ENCODE measurements at places on chromosomes 7 and 10. TPM values are rescaled to one million over a fixed set of nuclear protein-coding genes. Genes with fewer than 3 reads are reported as not detected.

GRB10 gene
- 106 TPM for total RNA-seq

C7orf57 gene
- not detected for total RNA-seq

VCL gene
- 216 TPM for total RNA-seq

ZNF783 gene
- 17.3 TPM for total RNA-seq

WDR11 gene
- total RNA-seq: 44.5 TPM

AOAH gene
- 17.0 TPM for total RNA-seq

CHST3 gene
- total RNA-seq: 10.3 TPM

TSPAN15 gene
- 108 TPM for total RNA-seq

CCDC172 gene
- not detected for total RNA-seq

- no peak for DNase-seq
Measured at GRCh38 chr10:10800961-10801360, 216.7 kb upstream of the CELF2 start.

DNA sequence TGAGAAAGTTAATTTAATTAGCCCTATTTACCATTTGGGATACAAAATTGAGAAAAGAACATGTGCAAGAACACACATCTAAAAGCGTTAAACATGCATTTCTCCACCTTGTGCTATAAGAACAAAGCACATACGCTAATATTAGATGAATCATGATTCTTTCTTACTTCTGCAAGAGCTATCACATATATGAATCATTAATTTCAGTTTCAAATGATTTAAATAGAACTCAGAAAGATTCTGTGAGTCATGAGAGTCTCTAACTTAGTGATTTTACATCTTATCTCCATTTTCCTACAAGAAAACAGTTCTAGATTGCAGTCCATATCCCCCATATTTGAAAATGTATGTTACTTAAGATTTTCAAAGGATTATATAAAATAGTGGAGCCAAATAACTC lies 173.9 kb downstream of the RNLS start:
- DNase-seq: no peak

DNA sequence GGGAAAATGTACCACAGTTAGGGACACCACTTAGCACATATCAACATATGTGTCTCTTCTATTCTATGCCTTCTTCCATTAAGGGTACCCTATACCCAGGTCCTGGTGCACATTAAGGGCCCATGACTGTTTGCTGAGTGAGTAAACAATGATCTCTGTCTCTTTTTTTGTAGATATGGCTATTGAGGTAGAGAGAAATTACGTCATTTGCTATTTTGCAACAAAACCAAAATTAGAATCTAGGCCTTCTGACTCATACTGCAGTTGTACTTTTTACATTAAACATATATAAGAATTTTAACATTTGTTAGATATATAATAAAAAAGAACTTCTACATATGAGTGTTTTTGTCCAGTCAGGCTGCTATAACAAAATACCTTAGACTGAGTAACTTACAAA lies 683.2 kb upstream of the LRRN3 start:
- DNase-seq: no peak

- DNase-seq: no peak
Measured at GRCh38 chr7:74324531-74325209, 35.5 kb downstream of the CLIP2 start.

DNA sequence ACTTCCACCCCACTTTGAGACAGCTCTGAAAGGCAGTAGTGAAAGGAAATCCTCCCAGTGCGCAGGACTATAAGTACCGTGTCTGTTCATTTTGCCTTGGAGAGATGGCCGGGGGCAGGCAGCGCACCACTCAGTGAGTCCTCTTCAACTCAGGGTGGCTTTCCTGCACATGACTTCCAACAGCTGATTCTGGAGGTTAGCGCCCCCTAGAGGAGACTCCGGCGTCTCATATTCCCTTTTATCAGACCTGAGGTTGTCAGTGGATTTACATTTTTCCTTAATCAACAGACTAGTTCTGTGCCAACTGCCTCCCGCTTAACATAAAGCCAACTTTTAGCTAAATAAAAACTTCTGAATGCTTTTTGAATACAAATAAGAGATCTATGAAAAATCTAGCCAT lies 101.0 kb downstream of the HERPUD2 start:
- no peak for DNase-seq

- no peak for DNase-seq
Measured at GRCh38 chr7:14403587-14403986, 414.1 kb upstream of the ETV1 start.

DNA sequence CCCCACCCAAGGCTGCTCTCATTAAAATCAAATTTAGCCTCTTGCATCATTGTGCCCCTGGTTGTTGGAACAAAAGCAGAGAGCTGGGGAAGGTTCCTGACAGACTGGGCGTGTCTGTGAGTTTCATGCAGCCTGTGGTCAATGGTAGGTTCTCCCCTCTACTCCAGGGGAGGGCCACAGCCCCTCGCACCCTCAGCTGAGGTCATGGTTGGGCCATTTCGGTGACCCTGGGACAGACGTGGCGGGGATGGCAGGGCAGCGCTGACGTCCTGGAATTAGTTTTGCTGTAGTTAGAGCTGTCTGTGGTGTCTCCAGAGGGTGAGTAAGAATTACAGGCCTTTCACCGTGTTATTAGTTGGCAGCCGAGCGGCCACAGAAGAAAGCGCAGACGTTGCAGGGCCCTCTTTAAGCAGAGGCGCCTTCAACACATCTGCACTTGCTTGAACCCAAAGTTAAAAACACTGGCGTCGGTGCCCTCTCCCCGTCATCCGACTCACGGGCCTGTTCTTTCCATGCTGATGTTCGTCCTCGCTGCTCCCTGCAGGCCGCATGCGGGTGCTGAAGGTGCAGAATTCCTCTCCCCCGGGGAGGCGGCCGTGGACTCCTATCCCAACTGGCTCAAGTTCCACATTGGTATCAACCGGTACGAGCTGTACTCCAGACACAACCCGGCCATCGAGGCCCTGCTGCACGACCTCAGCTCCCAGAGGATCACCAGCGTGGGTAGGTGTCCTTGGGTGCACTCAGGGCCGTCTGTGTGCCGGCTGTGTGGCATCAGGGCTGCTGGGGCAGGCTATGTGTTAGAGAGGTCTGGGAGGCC lies 2.8 kb downstream of the FAM20C start:
- DNase-seq: no peak

- no peak for DNase-seq
Measured at GRCh38 chr10:96840841-96841518, 8.9 kb downstream of the LCOR start.

DNA sequence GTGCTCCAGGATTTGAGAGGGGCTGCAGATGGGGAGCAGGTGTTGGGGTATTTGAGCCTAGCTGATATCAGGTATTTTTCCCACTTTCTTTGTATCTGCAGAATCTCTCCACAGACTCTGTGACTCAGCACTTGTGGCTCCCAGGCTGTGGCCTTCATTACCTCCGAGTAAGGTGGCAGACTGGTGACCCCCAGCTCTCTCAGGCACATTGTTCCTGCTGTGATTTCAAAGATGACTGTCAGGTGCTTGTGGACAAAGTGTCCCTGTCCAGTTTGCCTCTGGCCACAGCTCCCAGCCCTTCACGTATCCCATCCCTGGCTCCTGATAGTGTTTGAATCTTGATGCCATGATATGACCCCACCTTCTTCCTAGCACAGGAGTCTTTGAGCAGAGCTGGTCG lies 396.8 kb upstream of the PODXL start:
- no peak for DNase-seq

- DNase-seq: no peak
Measured at GRCh38 chr7:127726476-127726875, 74.5 kb downstream of the SND1 start.

- DNase-seq: no peak
Measured at GRCh38 chr7:130090745-130091532, 20.6 kb downstream of the KLHDC10 start.

DNA sequence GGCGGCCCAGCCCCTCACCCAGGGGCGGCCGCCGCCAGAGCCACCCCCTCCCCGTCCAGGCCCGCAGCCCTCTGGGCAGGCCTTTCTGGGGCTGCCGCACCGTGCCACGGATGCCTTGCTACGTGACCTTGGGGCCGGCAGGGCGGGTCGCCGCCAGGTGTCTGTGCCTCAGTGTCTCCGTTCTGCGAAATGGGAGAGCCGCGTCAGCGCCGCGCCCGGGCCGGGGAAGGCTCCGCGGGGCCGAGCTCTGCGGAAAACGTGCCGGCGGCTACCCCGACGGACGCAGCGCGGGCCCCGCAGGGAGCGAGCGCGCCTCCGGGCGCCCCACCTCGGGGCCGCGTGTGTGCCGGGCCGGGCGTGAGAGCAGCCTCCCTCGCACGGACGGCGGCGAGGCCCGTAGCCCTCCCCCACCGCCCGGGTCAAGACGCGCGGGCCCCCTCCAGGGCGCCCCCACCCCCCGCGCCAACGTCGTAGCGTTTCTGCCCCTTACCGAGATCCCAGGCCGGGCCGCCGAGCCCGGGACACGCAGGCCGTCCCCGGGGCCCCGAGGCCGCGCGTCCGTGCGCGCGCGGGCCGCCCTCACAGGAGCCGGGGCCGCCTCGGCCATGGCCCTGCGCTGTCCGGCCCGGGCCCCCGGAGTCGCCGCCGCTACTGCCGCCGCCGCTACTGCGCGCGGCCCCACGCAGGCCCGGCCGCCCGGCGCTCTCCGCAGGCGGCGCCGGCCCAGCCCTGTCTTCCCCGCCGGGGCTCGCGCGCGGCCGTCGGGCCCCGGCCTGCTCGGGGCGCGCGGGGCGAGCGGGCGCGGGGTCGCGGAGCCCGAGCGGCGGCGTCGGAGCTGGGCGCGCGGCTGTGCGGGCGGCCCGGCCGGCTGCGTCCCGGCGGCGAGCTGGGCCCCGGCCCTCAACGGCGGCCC lies 1.1 kb downstream of the ZNF777 start:
- DNase-seq: peak; percentile 8

DNA sequence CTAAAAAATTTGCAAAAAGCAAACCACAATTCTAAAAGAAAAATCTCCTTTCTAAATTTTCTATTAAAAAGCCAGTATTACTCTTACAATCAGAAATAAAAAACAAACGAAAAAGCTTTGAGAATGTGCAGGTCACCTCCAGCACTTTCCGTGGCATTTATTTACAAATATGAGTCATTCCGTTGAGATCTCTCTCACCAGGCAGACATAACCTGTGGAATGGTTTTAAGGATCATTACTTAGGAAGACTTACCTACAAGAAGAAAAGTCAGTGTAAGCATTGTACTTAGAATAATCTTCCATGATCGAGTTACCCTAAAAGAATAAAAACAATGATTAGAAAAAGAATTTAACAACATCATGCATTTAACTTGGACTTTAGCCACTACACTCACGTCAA lies 3.3 kb downstream of the SUN3 start:
- DNase-seq: no peak

GRCh38 chr7:36191292-36191920 lies 38.4 kb downstream of the EEPD1 start:
- DNase-seq: no peak

DNA sequence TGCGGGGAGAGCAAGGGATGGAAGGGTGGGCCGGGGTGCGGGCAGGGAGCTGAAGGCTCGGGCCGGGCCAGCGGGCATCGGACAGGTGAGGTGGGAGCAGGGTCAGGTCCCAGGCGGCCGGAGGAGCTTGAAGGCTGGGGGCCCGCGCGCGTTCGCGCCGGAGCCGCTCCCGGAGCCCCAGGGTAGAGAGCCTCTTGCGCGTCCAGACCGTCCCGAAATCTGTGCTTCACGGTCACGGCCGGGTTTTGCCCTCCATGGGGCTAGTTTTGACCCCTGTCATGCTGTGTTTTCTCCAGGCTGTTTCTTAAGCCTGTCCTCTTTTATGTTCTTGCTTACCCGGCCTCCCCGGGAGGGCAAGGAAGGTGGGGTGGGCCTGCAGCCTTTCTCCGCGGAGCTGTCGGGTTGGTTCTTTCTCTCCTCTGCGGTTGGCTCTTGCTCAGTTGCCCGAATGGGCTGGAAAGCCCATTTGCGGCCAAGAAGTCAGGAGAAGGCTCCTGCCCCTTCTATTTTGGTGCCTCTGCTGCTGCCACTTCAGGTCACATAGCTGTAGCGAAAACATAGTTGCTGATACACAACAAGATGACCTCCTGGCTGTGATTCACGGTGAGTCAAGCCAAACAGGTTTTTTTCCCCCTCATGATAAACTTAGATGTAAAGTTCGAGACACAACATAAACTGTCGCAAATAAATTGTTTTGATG lies 650 bp downstream of the UBE2D1 start:
- DNase-seq: no peak

DNA sequence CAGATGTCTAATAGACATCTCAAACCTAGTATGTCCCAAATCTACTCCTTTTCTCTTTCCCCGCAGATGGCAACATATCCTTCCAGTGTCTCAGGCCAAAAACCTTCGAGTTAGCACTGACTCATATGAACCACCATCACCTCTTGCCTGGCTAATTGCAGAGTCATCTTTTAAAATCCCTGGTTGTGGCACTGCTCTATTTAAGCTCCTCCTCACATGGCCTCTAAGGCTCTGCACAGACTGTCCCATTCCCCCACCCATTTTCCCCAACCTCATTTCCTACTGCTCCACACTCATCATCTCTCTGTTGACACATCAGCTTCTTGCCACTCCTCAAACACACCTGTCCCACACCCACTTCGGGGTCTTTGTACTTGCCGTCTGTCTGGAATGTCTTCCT lies 16.8 kb upstream of the HBP1 start:
- no peak for DNase-seq

DNA sequence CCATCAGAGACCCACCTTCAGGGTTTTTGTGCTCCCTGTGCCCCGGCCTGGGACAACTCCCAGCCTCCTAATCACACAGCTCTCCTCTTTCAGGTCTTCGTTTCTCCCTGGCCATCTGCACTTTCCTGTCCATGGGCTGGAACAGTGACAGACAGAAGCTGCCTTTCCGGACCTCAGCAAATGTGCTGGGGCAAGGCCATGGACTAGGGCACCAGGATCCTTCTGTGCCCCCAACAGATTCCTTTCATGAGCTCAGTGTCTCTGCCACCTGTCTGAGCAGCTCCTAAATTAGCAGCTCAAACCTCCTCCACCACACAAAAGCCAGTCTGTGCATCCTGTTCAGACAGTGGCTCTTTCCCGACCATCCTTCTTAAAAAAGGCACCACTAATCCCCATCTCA lies 41.9 kb upstream of the FRMD4A start:
- no peak for DNase-seq

DNA sequence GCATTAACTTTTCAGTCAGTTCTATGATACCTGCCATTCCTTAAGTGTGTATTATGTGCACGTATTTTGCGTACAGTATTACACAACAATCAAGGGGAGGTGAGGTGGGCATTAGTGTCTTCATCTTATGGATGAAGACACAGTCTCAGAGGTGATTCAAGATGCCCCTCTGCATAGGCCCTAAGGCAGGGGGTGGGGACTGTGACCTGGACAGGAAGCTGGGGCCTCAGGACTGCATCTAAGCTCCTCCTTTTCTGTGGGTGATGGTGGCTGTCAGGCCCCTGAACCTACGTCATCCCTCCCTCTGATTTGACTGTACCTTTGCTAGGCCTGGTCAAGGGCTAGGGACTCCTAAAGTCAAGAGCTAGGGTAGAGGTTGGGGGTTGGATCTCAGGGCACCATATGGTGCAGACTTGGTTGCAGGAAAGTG lies 38.9 kb downstream of the HK1 start:
- no peak for DNase-seq

GRCh38 chr7:136859803-136860202 lies 8.6 kb upstream of the CHRM2 start:
- no peak for DNase-seq

DNA sequence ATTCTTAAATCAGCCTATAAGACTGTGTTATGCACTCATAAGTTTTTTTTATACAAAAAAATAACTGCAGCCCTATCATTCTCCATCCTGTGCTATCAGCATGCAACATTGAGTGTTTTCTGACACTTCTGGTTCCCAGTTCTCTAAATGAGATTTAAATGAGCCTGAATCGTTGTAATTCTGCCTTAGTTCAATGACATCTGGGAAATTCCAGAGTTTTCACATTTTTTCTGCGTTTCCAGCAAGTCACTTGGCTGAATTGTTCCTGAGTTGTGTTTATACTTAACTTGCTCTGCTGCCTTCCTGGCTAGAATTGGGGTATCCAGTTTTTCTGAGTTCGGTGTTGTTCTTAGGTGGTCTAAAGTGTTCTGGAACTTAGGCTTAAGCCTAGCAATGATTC lies 636.1 kb upstream of the FZD8 start:
- no peak for DNase-seq

All from mucosa of gallbladder (tissue), 1 donor.